Activated effector memory CD4-positive, alpha-beta T cell treated with anti-CD3 and anti-CD28 coated beads, Interleukin-2, amount 50 U/mL, for 16 hours (primary cell): ENCODE measurements at places on chromosomes 5 and 9.

DNA sequence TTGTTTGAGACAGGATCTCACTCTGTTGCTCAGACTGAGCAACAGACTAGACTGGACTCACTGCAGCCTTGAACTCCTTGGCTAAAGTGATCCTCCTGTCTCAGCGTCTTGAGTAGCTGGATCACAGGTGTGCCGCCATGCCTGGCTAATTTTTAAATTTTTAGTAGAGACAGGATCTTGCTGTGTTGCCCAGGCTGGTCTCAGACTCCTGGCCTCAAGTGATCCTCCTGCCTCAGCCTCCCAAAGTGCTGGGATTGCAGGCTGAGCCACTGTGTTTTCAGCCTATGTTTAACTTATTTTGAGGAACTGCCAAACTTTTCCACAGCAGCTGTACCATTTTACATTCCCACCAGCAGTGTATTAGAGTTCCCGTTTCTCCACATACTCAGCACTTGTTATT, 16.8 kb downstream of the NDFIP1 start:
- DNase-seq, result no peak

DNA sequence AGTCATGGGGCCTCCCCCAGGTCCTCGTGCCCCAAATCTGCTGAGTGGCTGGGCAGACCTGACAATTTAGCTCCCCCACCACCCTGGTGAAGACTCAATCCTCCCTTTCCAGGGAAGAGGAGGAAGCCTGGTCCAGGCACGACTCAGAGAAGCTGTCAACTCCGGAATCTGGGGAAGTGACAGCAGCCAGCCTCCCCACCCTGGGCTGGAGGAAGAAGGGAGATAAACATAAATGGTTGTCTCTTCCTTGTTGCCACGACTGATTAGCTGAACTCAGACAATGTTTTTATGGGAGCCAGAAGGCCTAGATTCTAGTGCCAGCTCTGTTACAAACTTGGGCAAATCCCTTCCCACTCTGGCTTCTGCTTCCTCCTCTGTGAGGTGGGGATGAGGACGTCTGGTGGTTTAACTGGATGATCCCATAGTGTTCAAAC, 15.4 kb downstream of the CCDC69 start:
- peak; percentile 47 for DNase-seq

DNA sequence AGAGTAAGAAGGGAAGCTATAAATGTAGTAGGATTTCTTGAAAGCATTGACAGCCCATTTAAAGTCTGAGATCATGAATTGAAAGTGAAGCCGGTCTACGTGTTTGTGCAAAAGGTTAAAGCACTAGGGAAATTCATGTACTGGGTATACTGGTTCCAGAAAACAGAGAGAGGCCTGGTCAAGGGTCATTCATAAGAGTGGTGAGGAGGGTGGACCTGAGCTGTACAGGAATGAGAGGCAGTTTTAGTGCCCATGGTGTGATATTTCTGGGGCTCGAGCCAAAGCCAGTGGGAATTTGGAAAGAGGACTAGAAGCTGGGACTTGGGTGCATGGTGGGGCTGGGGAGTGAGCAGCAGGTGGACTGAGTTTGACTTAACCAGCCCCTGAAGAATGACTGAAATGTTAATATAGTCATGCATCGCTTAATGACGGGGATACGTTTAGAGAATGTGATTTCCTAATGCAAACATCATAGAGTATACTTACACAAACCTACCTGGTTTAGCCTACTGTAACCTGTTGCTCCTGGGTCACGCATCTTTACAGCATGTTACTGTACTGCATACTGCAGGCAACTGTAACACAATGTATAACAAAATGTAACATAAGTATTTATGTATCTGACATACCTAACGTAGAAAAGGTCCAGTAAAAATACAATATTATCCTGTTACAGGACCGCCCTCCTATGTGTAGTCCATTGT, 173.0 kb downstream of the MAST4 start:
- no peak for DNase-seq

GRCh38 chr5:39159811-39160490, 59.4 kb downstream of the FYB1 start:
- DNase-seq, result no peak

DNA sequence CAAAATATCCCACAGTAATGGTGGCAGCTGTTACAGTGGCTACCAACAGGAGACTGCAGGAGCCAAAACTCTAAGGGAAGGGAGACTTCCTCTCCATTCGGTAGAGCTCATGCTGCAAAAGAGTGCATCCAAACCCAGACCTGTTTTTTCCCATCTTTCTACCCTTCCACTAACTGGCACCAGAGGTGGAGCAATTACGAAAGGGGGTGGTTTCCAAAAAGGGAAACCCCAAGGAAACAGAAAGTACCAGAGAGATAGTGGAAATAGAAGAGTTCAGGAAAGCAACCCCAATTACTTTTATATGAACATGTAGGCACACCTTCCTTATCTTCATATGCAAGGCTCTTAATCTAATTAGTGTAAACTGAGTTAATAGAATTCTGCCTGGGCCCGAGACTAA, 7.3 kb upstream of the WDR41 start:
- DNase-seq, result no peak

DNA sequence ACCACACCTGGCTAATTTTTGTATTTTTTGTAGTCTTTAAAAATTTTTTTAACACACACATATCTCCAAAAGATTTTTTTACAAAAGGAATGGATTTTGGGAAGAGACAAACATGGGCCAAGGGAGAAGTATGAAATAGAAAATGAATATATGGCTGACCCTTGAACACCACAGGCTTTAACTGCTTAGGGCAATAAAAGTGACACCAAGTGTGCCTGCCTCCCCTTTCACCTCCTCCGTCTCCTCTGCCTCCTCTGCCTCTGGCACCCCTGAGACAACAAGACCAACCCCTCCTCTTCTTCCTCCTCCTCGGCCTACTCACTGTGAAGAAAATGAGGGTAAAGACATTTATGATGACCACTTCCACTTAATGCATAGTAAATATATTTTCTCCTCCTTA, 483.9 kb downstream of the KDM4C start:
- DNase-seq, result no peak

DNA sequence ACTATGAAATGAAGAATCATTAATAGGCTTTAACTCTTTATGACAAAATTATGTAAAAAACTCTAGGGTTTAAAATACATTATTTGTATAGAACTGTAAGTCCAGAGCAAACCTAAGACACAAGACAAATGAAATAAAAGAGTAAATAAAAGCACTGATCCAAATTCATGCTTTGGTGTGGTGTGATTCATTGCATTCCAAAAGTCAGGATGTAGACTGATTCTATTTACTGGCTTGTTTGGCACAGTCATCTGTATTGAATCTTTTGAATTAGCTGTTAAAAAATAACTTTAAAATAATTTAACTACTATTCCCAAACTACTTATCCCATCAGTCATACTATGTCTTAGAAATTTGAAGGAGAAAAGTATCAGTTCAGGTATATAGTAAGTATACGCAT, 31.1 kb downstream of the IL4 start:
- DNase-seq, result no peak

DNA sequence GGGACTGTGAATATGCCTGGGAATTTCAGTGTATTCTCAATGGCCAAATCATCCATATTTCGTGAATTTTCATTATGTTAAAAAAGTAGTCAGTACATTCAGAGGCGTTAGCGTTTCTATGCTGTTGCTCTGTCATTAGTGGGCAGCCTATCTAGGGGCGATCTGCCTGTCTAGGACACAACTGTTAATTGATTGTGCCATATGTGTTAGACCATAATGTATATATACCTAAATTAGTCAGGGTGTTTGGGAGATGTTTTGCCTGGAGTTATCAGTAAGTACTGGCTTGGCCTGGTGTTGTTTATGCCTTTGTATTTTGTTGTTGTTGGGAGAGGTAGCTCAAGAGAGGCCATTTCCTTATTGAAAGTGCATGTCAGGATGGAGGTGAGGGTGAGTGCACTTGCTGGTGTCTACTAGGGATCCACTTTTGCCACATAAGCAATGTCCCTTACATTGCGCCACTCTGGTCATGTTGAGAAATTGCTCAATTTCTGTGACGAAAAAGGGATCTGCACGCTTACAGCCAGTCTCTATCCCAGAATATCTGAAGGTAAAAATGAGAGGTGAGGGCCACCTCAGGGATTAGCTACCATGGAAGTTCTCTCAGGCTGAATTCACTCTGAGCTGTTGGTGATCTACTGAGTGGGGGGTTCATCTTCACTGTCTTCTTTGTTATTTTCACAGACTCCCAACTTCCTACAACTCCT, 123.3 kb downstream of the ST8SIA4 start:
- DNase-seq, result no peak

DNA sequence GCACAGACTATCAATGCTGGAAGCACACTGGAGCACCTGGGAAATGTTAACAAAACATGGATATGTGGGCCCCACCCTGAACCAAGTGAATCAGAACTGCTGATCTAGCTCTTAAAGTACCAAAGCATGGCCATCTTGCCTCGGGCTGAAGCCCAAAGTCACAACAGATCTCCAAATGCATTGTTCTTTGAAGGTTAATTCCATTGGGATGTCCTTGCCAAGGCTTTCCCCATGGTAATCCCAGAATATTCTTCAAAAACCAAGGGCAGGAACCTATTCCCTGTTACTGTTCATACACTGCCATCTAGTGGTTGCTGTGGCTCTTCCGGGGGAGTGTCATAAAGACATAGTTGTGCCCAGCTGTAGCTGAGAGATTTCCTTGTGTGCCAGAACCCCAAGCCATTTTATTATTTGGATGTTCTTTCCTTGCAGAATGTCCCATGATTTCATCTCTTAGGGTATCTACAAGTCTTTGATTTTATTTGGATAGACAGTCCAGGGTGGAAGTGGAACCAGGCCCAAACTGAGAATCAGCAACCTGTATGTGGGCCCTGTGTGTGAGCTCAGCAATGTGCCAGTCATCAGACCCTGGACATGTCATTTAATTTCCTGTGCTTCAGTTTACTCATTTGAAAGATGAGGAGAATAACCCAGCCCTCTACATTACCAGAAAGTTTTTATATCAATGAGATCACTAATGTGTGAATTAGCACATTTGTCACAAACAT, 290.0 kb downstream of the ACTL7B start:
- no peak for DNase-seq
